Hematopoietic multipotent progenitor cell (in vitro differentiated cells): ENCODE measurements at places on chromosomes 1 and 21. TPM values are rescaled to one million over a fixed set of nuclear protein-coding genes. Genes with fewer than 3 reads are reported as not detected.

DNA sequence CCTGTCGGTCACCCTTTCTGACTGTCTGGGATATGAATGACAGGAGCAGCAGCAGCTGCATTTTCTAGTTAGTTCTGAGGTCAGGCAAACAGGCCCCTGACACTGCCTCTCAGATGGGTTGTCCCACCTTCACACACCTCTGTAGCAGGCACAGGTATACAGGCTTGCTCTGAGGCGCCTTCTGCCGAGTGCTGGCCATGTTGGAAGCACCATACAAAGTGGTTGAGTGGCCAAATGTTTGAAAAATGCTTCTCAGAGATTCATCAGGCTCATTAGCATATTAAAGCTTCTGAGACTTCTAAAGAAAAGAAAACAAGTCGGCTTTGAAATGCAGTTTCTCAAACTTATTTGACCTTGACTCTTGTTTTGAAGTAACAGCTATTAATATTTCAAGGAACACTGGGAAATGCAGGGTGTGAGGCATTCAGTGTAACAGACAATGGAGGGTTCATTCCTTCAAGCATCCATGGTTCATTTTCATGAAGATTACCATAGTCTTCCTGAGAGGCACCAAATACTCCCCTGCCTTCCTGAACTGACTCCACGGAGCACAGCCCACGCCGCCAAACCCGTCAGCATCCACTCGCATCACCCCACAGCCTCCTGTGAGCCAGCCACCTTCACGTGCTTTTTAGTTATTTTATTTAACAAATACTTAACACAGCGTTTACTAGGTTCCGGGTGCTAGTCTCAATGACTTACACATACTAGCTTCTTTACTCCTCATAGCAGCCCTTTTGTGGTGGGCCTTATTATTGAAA lies 81.8 kb downstream of the KCNN3 start:
- no peak for DNase-seq

GRCh38 chr1:198499588-198499987 lies 40.9 kb downstream of the ATP6V1G3 start:
- no peak for DNase-seq

DNA sequence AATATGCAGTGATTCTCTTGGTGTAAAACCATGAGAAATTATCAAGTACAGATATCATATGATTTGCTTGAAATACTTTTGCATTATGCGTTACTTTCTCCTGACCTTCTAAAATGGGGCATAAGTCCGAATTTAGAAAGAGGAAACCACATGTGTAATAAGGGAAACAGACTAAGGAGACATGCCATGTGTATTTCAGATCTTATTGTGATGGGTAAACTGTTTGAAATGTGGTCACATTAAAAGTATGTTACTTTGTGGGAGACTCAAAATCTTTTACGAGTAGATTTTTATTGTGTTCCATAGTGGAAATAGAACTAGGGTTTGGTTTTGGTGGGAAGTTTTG lies 173.0 kb downstream of the NFIA start:
- no peak for DNase-seq

GRCh38 chr1:3735027-3735681 lies 17.1 kb upstream of the CCDC27 start:
- DNase-seq = no peak

DNA sequence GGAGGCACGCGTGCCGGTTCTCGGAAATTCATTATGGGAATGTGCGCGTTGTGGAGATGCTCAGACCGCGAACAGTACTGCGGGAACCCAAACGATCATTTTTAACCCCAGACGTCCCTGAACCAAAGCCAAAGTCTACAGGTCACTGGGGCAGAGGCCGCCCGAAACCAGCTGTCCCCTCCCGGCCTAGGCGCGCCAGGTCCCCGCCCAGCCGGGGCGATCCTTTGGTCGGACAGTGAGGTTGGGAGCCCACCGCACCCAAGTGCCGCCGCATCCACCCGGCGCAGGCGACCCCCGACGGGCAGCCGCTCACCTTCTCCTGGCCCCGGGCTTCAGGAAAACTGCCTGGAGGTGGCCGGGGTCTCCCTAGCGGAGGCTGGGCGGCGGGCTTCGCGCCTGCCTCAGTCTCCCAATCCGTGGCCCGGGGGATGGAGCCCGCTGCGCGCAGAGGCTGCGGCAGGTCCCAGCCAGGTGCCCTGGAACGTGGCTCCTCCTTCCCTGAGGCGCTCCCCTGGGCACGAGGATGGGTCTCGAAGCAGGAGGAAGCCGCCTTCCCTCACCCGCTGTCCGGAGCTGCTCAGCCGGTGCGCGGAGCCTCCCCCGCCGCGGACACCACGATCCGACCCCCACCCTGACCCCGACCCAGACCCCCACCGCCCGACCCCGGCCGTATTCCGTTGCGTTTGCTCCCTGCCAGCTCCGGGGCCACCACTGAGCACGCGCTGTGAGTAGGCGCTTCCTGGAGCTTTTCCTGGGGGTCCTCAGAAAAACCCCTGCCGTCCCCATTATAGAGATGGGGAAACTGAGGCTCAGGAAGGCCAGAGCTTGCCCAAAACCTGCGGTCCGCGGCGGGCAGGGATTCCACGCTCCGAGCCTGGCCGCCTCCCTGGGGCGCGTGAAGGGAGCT lies 8.1 kb upstream of the SLX9 start:
- no peak for DNase-seq

- DNase-seq = no peak
Observed at GRCh38 chr1:175394739-175395138, 202.2 kb upstream of the KIAA0040 start.

GRCh38 chr1:55212349-55213150 lies 2.6 kb downstream of the USP24 start:
- DNase-seq = no peak

DNA sequence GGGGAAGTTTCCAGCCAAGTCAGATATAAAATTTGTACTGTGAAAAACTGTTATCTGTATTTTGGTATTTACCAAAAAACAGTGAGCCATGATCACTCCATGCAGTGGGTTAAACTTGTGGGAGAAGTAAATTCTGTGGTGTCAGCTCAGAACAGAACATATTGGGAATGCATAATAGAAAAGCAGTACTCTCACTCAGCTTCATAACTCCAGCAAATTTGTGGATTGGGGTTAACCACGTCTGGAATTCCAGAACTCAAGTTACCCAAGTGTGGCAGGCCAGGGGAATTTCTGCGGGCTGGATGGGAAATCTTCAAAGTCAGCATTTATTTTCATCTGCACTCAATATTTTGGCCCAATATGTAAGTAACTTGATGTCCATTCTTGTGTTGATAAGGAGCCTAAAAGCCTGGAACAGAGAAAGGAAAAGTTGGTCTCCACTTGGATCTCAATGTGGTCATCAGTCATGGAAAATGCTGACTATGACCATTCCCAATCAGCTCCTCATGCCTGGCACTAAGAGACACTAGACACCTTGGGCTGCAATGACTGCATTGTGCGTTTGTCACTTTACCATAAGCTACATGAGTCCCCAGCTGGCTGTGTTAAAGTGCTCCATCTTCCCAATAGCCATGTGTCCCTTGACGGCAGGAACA lies 39.1 kb upstream of the ENAH start:
- DNase-seq = no peak

NAV1 gene
- 8.1 TPM for total RNA-seq

SASS6 gene
- 1.3 TPM for total RNA-seq

RHEX gene
- 46.0 TPM for total RNA-seq

SH3BGR gene
- total RNA-seq = 0.27 TPM
